CD4-positive, alpha-beta T cell treated with Interferon alpha-2 for 1 hour (primary cell): ENCODE measurements at places on chromosomes 3 and 15.

GRCh38 chr3:112043621-112044201, 9.2 kb downstream of the TMPRSS7 start:
- DNase-seq: peak; percentile 50

- DNase-seq: no peak
Observed at GRCh38 chr3:54882129-54882833, 45.6 kb downstream of the LRTM1 start.

- no peak for DNase-seq
Observed at GRCh38 chr3:167382155-167382554, 2.1 kb upstream of the ZBBX start.

- DNase-seq: no peak
Observed at GRCh38 chr3:76043746-76044145, 258.4 kb upstream of the ZNF717 start.

GRCh38 chr3:197369545-197369944, 71.1 kb upstream of the DLG1 start:
- no peak for DNase-seq

DNA sequence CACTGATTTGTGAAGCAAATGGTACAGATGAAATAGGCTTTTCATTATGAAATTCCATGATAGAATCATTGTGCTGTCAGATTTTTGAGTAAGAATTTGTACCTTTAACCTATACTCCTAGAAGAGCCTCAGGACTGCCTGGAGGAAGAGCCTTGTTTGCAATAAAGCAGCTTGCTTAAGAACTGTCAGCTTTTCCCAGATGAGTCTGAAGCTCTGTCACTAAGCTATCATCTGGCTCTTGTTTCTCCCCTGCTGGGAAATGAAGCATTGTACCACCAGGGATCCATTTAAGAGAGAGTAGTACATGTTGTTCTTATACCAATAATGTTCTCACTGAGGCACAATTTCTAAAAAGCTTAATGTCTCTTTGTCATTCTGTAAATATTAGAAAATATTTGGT, 85.1 kb upstream of the FLNB start:
- DNase-seq: no peak

GRCh38 chr15:63347074-63347857, 34.4 kb downstream of the CA12 start:
- no peak for DNase-seq

DNA sequence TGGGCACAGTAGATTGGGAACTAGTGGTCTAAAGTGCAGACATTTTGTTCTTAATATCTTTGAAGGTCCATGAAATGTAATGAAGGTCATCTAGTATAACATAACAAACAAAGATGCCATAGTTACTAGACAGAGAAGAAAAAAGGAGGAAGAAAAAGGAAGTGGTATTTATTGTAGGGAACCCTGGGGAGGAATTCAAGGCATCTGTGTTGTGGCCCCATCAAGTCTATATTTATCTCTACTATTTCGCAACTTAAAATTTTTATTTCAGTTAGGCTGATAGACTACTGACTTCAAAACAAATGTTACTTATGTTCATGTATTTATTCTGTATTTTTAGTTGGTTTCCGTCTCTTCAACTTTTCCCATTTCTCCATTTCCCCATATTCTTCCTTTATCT, 48.9 kb upstream of the ZDHHC23 start:
- no peak for DNase-seq

GRCh38 chr3:134666885-134667284, 16.1 kb upstream of the KY start:
- no peak for DNase-seq
